ENCODE measurements at places on chromosomes 11 and 22.

- no peak for DNase-seq
Measured at GRCh38 chr11:129331217-129331616, 44.4 kb upstream of the BARX2 start.

- DNase-seq = no peak
Measured at GRCh38 chr11:93662175-93662570, 691 bp downstream of the CEP295 start.

- no peak for DNase-seq
Measured at GRCh38 chr11:46692450-46692849, 8.0 kb downstream of the ARHGAP1 start.

DNA sequence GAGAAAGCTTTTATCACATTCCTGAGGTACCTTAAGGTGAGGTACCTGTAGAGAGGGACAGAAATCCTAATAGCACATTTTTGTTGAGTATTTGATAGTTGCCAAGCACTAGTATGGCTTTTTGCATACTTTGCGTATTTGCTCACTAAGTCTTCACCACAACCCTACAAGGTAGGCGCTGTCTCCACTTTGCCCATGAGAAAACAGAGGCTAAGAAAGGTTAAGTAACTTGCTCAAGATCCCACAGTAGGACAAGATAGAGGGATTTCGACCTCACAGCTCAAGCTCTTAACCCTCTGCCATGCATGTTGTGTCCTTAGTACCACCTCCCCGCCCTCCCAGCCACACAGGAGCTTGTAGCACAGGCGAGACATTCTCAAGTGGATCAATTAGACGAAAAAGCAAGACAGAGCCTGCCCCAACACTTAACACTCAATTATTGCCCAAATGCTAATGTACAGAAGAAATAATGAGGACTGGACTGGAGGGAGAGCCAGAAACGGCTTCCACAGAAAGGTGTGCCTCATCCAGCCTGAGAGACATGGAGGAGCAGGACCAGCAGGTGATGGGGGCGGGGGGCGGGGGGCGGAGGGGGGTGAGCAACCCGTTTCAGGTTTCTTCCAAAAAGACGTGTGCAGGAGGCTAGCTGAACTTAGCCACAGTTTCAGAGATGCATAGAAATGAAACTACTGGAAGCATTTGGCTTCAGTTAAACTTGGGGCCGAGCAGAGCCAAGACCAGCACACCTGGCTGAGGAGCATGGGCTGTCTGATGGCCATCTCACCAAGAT, 26.7 kb upstream of the CD44 start:
- DNase-seq = no peak

DNA sequence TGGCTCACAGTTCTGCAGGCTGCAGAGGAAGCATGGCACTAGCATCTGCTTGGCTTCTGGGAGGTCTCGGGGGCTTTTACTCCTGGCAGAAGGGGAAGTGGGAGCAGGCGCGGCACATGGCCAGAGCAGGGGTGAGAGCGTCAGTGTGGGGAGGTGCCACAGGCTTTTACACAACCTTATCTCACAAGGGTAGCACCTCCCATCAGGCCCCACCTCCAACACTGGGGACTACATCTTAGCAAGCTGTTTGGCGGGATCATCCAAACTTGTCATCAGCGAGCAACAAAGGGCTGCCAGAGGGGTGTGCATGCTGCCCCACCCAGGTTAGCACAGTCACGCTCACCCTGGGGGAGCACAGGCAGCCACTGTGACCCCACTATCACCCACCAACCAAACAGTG, 18.9 kb upstream of the YPEL1 start:
- no peak for DNase-seq

DNA sequence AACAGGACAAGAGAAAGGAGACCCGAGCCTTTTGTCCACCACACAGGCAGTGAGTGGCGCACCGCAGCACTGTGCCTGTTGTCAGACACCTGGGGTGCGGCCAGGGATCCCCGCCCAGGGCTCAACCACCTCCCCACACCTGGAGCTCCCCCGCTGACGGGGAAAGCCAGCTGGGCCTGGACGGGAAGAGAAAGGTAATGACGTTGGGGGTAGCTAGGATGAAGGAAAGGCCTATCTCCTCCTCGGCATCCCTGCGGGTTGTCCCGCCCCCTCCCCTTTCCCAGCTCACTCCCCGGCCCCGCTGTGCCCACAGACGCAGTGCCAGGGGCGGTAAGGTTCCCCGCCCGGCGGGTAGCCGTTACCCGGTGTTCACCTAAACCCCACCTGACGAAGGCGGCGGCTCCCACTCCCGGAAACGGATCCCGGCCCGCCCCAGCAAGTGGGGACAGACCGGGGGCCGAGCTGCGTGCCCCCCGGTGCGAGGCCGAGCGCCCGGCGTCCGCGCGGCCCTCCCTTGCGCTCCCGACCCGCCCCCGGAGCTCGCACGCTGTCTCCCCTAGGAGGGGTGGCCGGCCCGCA, 495 bp downstream of the HYOU1 start:
- no peak for DNase-seq

- DNase-seq = no peak
Measured at GRCh38 chr22:39664485-39665200, 94.1 kb downstream of the CACNA1I start.

DNA sequence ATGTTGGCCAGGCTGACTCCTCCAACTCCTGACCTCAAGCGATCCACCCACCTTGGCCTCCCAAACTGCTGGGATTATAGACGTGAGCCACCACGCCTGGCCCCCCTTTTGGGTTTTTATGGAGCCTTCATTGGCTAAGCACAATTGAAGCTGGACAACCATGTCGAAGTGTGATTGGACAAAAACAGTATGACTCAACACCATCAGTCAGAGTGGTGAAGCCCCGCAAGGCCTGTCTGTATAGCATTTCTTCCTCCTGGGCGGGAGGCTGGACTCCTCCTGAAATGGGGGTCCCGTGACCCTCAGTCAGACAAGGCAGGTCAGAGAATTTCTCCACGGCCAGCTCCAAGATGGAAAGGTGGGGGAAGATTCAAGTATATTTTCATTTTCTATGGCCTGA, 3.1 kb upstream of the PARVB start:
- no peak for DNase-seq

- DNase-seq = no peak
Measured at GRCh38 chr11:92685049-92685448, 284.4 kb upstream of the MTNR1B start.

DNA sequence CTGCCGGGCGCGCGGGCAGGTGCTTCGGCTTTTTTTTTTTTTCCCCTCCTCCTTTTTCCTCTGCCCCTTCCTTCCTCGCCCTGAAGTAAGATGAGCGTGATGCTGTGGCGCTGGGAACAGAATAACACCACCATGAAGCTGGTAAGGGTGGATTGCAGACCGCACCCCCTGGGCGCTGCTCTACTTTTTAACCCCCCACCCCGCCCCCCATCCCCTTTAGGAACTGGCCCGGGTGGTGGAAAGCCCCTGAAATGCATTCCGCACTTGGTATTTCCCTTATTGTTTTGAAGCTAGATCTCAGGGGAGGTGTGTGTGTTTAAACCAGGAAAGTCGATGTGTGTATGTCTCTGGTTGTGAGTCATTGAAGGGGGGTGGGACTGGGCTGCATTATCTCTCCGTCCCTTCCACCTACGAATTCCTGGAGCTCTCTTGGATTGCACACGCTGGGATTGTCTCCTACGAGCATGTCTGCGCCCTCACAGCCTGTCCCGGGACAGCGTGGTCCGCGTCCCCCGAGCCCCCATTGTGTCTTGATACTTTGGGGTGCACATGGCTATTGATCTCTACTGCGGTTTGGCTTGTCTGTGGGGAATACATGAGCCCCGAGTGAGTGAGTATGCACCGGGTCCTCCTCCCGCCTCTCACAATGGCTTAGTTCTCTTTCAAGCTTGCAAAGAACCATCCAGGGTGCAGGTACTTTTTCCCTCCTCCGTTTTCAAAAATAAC, 64.9 kb downstream of the NAV2 start:
- DNase-seq = no peak

DNA sequence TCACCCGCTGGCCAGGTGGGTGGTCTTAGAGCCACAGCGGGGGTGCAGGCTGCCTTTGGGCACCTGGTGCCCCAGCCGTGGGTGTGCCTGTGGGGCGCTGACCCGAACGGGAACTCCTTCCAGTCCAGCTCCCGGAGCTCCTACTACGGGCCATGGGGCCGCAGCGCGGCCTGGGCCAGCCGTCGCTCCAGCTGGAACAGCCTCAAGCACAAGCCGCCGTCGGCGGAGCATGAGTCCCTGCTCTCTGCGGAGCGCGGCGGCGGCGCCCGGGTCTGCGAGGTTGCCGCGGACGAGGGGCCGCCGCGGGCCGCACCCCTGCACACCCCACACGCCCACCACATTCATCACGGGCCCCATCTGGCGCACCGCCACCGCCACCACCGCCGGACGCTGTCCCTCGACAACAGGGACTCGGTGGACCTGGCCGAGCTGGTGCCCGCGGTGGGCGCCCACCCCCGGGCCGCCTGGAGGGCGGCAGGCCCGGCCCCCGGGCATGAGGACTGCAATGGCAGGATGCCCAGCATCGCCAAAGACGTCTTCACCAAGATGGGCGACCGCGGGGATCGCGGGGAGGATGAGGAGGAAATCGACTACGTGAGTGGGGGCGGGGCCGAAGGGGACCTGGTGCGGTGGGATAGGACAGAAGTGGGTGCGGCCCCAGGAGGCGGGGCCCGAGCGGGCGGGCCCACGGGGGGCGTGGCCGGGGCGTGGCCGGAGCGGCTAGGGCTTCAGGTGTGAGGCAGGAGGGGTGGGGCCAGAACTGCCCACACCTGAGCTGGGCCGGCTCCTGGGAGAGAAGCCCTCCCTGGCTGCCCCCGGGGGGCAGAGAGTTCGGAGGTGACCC, 91.5 kb downstream of the CACNA1I start:
- no peak for DNase-seq

- no peak for DNase-seq
Measured at GRCh38 chr11:130549393-130549999, 101.1 kb downstream of the ADAMTS15 start.

GRCh38 chr22:49861642-49862495, 8.2 kb downstream of the ZBED4 start:
- DNase-seq = no peak

- no peak for DNase-seq
Measured at GRCh38 chr11:123211981-123212380, 16.9 kb upstream of the CLMP start.

GRCh38 chr22:17880020-17880419, 105.8 kb upstream of the BID start:
- DNase-seq = no peak

DNA sequence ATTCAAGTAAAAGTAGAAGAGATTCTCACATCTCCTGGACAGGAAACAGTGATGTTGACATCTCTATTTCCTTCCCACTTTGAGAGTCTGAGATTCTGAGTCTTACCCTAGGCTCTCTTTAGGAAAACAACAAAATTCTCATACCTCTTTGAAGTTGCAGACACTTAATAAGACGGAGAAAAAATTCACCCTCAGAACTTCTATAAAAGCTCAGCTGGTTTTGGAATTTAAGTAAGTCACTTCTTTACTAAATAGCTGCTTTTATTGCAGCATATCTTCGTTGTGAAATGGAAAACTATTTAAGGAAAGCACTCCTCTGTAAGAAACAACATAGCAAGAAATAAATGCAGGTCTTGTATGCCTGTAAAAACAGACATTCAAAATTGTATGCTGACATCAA, 79.1 kb downstream of the MSANTD4 start:
- DNase-seq = no peak

- no peak for DNase-seq
Measured at GRCh38 chr11:75154646-75155569, 4.0 kb downstream of the SLCO2B1 start.

DNA sequence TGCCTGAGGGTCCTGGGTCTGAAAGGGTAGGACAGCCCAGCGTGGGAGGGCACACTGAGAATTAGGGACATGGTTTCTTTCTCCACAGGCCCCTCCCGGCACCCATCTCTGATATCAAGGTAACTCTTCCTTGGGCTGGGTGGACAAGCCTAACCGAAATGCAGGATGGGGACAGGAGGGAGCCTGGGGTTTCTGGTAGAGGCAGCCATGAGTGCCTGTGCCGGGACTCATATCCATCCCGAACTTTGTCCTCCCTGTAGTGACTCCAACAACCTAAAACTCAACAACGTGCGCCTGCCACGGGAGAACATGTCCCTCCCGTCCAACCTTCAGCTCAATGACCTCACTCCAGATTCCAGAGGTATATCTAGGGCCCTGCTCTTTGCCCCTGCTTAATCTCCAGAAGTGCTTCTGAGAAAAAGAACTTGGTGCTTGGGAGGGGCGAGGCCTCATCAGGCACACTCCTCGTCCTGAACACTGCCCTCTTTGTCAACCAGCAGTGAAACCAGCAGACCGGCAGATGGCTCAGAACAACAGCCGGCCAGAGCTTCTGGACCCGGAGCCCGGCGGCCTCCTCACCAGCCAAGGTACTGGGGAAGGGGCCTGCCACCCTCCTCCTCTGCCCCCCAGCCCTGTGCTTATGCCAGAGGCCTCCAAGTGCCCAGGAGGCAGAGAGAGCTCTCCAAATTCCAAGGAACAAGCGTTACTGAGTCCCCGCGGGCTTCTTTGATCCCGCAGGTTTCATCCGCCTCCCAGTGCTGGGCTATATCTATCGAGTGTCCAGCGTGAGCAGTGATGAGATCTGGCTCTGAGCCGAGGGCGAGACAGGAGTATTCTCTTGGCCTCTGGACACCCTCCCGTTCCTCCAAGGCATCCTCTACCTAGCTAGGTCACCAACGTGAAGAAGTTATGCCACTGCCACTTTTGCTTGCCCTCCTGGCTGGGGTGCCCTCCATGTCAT, 3.1 kb downstream of the TMEM25 start:
- DNase-seq = no peak

DNA sequence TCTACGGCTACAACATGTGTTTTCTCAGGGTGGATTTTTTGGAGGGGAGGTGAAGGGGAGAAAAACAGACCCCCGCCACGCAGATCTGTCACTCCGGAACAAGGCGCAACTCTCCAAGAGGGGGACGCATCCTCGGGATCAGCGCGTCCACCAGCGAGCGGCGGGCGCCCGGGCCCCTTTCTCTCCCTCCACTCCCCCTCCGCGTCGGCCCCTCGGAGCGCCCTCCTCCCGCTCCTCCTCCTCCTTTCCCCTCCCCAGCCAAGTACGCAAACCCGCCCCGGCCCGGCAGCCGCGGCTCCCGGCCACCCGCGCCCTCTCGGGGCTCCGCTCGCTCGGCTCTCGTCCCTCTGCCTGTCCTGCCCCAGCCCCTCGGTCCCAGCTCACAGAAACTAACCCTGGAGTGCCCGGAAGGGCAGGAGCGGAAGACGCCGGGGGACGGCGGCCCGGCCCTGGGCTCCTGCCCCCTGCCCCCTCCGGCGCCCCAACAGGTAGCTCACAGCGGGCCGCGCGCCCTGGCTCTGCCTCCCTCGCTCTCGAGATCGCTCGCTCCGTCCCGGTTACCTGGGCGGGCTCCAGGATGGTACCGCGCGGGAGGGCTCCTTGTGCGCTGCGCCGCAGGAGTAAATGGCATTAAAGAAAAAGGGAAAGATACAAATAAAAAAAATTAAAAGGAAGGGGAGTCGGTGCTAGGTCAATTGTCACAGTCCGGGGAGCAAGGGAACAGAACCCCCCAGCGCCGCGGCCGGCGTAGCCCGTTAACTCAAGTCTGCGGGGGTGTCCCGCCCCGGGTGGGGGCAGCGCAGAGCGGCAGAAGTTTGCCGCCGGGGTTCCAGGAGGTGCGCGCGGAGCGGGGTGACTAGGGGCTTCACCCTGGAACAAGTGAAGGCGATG, 131.4 kb upstream of the C11orf58 start:
- DNase-seq = no peak

GRCh38 chr11:48052183-48053044, 72.1 kb downstream of the PTPRJ start:
- no peak for DNase-seq

All from GM04504 (cell line).